ENCODE measurements at places on chromosomes 11 and 22.

DNA sequence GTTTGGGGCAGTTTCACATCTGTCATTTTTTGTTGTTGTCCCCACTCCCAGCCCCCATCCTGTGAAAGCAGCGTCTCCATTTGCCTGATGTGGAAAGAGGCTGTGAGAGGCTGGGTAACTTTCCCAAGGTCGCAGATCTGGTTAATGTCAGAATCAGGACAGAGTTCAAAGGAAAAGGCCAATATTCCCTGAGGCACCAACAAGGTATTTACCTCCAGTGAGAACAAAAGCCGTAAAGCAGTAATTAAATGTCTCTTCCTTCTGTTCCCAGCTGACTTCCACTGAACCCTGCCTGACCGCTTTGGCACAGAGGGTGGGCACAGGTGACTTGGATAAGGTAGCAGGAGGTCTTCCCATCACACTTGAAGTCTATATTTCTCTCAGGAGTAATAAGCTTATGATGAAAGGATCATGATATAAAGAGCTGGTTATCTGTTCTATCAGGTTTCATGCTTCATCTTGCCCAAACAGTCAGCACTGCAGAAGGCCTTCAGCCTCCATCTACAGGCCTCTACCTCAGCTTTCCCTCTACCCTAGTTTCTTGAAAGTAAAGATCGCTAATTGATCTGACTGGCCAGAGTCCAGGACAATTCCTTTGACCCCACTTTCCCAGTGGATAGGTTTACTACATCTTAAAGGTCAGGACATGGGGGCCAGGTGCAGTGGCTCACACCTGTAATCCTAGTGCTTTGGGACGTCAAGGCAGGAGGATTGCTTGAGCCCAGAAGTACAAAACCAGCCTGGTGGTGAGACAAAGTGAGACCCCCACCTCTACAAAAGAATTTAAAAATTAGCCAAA lies 9.4 kb downstream of the C11orf91 start:
- no peak for DNase-seq

- DNase-seq = no peak
Measured at GRCh38 chr11:133577403-133577802, 45.1 kb upstream of the OPCML start.

GRCh38 chr11:128544471-128545051 lies 42.8 kb downstream of the ETS1 start:
- no peak for DNase-seq

DNA sequence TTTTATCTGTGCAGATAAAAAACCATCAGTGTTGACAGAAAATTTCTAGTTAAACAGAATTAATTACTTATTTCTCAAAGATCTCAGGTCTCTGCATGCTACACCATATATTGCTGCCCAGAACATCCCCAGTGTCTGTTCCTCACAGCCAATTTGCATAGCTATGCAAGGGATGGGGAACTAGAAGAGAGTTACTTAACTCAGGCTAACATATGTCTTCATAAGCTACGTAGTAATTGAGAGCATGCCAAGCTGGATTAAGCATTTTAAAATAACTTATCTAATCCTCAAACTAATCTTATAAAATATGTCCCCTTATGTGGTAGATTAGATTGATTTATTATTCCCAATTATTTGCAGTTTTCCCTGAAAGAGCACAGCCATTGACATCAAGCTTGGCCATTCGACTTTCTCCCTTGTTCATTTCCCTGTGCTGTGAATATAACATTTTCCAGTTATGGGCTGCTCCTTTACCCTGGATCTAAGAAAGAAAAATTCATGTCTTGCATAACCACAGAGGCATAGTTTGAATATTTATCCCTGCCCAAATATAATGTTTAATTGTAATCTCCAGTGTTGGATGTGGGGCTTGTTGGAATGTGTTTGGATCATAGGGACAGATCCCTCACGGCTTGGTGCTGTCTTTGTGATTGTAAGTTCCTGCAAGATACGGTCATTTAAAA lies 69.1 kb downstream of the C11orf87 start:
- DNase-seq = no peak

GRCh38 chr11:68206211-68206610 lies 6.9 kb downstream of the KMT5B start:
- no peak for DNase-seq

- peak; percentile 13 for DNase-seq
Measured at GRCh38 chr11:76615950-76616349, 54.6 kb downstream of the LRRC32 start.

GRCh38 chr11:94533206-94533605 lies 10.5 kb upstream of the FUT4 start:
- DNase-seq = no peak

- DNase-seq = no peak
Measured at GRCh38 chr11:59810911-59811259, 307 bp upstream of the MRPL16 start.

- no peak for DNase-seq
Measured at GRCh38 chr22:26401726-26402125, 27.3 kb upstream of the ASPHD2 start.

GRCh38 chr11:6746086-6746618 lies 25.6 kb downstream of the OR2AG2 start:
- peak; percentile 24 for DNase-seq

DNA sequence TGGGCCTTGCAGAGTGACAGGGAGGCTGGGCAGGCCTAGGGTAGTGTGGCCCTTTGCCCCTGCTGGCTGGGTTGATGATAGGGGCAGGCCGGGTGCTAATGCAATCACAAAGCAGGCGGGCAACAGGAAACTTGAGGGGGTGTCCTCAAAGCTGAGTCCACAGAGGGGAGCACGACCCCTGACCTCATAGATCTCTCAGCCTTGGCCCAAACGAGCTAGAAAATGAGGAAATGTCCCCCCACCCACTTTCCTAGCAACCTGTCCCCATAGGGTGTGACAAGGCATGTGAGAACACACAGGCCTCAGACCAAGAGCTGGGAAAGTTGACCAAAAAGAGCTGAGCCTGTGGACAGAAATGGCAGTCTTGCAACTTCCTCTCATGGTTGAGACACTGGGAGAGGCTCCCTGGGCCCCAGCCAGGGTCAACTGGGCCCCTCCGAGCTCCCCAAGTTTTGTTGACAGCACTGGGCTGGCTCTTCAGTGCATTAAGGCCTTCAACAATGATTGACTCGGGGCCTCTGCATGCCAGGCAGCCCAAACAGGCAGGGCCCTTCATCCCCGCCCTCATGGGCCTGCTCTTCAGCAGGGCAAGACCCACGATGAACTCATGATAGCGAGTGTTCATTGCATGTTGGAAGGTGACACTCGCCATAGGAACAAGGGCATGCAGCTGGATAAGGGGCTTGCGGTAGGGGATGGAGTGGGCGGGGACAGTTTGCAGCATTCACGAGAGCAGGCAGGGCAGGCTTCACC lies 9.8 kb upstream of the SPI1 start:
- DNase-seq = no peak

GRCh38 chr22:44390613-44390970 lies 77.8 kb upstream of the SHISAL1 start:
- no peak for DNase-seq

GRCh38 chr11:95058621-95059020 lies 8.1 kb upstream of the SRSF8 start:
- no peak for DNase-seq

DNA sequence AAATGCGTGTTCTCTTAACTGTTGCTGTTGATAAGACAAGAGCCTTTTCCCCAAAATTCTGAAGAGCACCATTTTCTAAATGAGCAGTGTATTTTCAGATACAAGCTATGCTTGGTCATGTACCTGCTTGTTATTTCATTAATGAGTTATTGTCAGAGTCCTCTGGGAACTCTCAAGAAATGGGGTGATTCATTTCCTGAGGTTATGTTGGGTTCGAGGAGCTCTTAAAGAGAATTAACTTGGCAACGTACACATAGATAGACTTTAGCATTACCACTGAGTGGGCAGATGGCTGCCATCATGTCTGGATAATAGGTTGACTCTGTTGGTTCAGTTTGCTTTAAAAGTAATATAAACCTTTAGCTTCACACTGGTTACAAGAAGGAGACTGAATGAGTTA lies 87.9 kb upstream of the SORL1-AS1 start:
- no peak for DNase-seq

GRCh38 chr11:97973352-97973857 lies 1047.3 kb upstream of the CNTN5 start:
- DNase-seq = no peak

- DNase-seq = no peak
Measured at GRCh38 chr11:30045921-30046577, 29.2 kb upstream of the KCNA4 start.

- no peak for DNase-seq
Measured at GRCh38 chr11:96333191-96333719, 9.7 kb downstream of the MAML2 start.

DNA sequence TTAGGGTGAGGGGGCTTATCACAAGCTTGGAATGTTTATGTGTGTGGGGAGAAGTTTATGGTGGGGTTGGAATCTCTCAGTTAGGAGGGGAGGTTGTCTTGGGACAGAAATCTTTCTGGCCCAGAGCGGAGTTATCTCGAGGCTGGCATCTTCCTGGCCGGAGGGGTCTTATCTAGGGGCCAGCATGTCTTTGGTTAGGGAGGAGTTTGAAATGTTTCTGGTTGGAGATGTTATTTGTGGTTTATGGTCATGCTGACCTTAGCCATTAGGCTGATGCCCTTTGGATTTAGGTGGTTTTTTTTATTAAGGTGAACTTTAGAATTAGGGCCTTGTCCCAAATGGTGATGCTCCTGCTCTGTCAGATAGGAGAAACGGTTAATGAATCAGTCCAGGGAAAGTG lies 7.9 kb upstream of the RBMXL2 start:
- no peak for DNase-seq

- DNase-seq = no peak
Measured at GRCh38 chr11:133339495-133340140, 192.7 kb downstream of the OPCML start.

- no peak for DNase-seq
Measured at GRCh38 chr11:72859126-72859525, 44.9 kb downstream of the ATG16L2 start.

DNA sequence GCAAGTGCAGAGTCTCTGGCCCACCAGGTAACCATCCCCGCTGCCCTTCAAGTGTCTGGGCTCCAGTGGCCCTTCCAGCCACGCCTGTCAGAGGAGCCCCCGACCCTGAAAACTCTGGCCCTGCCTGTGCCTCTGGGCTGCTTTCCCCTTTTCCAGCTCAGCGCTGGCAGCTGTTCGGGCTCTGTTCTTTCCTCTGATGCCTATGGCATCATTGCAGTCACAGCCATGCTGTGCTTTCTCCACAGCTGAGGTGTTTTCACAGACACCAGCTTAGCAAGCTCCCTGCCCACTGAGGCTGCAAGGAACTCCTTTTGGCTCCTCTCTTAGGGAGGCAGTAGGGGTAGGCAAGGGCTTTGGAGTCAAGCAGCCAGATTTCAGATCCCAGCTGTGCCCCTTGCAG lies 21.2 kb downstream of the P2RX3 start:
- no peak for DNase-seq

- DNase-seq = peak; percentile 12
Measured at GRCh38 chr11:61922539-61922938, 5.2 kb upstream of the RAB3IL1 start.

DNA sequence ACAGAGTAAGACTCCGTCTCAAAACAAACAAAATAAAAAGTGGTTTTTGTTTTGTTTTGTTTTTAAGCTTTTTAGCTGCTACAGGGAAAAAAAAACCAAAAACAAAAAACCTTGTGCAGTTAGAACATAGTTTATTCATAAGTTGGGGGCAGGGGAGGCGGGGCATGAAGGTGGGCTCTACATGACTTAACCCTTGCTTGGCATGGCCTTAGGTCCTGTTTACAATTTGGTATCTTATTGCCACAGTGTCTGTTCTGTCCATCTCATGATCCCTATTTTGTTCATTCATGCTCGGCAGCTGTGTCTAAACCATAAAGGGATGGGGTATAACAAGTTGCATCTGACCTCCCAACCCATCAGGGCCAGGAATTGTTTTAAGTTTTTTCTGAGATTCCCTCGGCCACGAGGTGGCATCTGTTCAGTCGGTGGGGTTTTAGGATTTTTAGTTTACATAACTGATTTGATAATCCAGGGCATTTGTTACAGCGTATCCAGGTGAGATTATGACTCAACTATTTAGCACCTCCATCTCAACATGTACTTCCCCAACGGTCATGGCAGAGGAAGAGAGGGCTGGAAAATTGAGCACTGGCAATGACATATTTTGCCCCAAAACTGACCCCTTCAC lies 6.9 kb downstream of the AP5B1 start:
- DNase-seq = no peak

- DNase-seq = no peak
Measured at GRCh38 chr11:43834286-43834685, 46.3 kb upstream of the ALKBH3 start.

DNA sequence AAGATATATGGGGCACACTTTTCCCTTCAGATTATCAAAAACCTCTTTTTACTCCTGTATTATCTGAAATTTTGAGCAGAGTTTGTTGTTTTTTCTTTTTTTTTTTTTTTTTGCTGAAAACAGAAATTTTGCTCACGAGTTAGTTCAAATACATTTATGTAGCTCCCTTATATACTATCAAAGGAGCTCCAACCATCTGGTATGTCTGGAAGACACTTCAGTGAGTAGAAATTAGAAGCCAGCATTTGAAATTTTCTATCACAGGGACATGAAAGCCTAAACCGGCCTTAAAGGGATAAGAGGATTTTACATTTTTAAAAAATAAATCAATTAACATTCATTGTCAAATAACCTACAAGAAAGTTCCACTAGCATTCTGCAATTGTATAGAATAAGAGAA lies 73.3 kb downstream of the DDIAS start:
- no peak for DNase-seq

GRCh38 chr11:5252192-5252918 lies 2.2 kb downstream of the HBG2 start:
- DNase-seq = no peak

DNA sequence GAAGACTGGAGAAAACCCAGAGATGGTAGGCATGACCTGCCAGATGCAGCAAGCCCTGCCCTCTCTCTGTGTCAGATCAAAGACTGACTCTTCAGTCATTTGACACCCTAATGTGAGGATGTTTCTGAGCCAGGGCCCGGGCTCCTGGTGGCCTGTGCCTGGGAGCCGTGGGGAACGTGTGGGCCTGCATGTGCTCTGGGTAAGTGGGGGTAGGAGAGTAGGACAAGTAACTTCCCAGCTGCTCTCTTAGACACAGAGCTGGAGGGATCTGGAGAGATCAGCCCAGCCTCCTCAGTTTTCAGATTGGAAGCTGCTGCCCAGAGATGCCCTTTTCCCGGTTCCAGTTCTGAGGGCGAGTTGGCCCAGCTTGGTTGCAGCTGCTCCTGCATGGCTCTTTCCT lies 110.8 kb downstream of the TEAD1 start:
- DNase-seq = no peak

DNA sequence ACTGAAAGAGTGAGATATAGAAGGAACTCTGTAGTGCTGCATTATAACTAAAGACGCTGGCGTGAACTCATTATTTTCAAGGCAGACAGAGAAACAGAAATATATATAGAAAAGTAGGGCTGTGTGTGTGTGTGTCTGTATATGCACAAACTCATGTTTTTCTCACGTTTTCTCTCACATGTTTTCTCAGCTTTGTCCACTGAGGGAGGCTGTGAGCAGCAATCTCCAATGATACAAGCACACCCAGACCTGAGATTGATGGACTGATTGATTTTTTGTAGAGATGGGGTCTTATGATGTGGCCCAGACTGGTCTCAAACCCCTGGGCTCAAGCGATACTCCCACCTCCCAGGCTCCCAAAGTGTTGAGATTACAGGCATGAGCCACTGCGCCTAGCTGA lies 122.5 kb downstream of the SERGEF start:
- DNase-seq = no peak

GRCh38 chr11:129391821-129392220 lies 16.2 kb downstream of the BARX2 start:
- no peak for DNase-seq

- DNase-seq = no peak
Measured at GRCh38 chr11:44784436-44784760, 57.6 kb downstream of the TSPAN18 start.

Measured in activated B cell treated with CpG ODN at 0.5 μM for 24 hours (primary cell).